Foreskin keratinocyte (primary cell): ENCODE measurements at places on chromosomes 2 and 18. TPM values are rescaled to one million over a fixed set of nuclear protein-coding genes. Genes with fewer than 3 reads are reported as not detected.

DNA sequence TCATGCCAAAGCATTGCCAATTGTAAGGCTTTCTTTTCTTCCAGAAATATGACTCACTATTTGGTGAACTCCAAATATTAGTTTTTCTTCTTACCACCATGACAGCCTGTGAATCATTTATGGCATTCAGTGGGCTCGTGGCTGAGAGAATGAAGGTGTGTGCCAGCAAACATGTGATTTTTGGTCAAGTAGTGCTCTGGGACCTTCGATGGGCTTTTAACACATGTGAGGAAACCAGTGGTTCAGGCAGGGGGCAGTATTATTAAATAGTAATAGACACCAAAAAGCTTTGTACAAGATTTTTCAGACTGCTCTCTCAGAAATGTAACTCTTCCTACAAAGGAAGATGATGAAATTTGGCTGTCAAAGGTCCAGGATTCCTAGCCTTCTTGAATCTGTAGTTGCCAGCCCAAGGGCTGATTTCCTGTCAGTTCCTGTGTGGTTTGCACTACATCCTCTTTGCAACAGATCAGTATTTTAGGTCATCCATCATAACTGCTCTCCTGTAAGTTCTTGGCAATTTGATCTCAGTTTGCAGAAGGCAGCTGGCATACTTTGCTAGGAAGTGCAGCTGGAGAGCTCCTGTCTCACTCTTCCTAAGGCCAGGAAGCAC, 64.3 kb downstream of the BABAM2 start:
- DNase-seq = peak; percentile 86

DNA sequence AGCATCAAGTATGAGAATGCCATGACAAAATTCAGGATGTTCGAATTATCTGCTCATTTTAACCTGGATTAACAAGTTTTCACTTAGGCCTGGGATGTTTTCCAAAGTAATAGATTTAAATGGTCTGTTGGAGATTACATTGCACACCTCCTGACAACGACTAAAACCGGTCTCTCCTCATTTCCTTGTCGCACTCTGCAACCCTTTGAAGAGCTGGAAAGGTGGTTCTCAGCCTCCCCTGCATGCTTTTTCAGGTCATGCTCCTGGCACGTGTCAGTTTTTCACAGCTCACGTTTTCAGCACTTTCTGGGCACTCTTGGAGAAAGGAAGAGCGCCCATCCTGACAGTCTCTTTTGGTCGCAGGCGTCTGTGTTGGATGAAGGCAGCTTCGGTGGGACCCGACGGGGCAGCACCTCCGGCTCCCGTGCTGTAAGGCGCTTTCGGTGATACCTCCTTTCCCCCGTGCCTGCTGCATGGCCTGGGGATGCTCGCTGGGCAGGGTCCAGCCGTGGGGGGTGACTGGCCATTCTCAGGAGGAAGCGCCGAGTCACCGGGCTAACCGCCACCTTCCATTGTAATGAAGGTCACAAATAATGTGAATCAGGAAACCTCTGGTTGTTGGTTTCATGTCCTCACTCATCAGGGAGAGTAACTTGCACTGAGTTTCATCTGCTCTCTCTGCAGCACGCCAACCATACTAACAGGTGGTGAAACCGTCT, 63.5 kb upstream of the RBM44 start:
- no peak for DNase-seq

DNA sequence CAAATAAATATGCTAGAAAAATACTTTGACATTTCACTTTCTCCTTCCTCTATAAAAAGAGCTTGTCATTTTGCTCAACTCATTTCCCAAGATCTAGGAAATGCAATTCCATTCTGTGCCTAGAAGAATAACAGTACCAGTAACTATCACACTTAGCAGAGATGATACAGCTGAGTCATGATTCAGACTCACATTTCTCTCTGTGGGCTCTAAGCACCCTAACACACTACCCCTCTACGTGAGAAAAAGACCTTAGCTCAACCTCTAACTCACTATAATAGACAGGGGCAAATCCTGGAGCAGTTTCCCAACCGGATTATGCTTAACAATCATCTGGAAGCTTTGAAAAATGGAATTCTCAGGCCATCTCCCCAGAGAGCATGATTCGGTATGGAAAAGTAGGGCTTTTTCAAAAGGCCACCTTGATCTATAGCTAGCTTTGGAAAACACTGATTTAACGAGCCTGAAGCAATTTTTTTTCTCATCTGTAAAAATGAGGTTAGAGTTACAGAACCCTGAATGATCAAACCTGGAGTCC, 1312.3 kb upstream of the PIK3C3 start:
- no peak for DNase-seq

GRCh38 chr2:206145665-206146064, 13.6 kb downstream of the NDUFS1 start:
- DNase-seq = no peak

DNA sequence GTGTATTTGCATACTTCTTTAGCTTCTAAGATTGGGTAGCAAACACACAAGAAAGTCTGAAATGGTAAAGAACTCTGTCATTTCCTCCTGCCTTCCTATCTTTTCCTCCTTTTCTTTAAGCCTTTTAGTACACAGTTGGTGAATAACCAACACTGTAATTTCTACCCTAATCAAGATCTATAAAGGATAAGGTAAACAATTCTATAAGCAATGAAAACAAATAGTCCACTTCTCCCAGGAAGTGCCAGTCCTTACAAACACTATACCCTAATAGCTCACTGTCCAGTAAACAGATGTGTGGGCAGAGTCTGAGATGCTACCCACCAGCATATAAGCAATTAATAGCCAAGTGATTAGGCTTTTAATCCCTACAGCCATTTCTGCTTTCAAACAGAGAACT, 81.0 kb upstream of the TFCP2L1 start:
- DNase-seq = no peak

DNA sequence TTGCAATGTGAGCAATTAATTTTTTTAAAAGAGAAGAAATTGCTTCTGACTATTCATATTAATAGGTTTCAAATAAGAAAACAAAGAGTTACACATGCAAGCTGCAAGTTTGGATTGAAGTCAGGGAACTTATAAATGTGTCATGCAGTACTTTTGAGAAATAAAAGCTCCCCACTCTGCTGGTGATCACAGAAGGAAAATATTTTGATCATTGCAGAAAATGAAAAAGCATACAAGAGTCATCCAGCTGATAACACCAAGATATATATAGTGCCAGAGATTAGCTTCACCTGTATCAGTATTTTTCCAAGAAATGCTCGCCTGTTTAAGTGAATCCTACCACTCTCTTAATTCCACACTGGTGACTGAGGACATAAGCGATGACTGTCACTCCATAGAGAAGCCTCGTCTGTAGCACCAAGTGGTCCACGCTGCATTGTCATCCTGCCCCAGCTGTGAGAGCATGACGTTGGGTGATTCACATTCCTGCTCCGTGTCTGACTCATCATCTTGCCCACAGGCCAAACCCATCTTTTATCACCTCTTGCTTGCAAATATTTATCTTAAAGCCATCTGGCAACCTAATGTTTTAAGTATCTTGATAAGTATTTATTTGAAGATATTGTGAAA, 178.0 kb downstream of the ASXL3 start:
- peak; percentile 84 for DNase-seq

- DNase-seq = no peak
Measured at GRCh38 chr18:13265911-13266217, 47.3 kb downstream of the LDLRAD4 start.

UGT1A7 gene
- total RNA-seq = 0.20 and 0.21 TPM in 2 replicates

DNA sequence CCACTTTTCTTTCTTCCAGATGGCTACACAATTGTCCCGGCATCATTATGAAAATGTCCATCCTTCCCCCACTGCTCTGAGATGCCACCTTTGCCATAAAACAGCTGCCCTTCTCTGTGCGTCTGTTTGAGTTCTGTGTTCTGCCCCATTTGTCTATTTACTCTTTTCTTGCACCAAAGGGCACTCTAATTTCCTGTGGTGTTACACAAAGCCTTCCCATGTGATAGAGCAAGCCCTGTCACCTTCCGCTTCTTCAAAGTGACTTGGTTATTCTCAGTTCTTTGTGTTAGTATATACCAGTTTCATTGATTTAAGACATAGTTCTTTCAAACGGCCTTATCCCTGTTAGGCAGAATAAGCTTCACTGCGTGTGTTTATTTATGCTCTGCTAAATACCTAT, 84.1 kb downstream of the FBXO15 start:
- DNase-seq = no peak

GRCh38 chr2:40224318-40224717, 227.6 kb downstream of the SLC8A1 start:
- no peak for DNase-seq

DNA sequence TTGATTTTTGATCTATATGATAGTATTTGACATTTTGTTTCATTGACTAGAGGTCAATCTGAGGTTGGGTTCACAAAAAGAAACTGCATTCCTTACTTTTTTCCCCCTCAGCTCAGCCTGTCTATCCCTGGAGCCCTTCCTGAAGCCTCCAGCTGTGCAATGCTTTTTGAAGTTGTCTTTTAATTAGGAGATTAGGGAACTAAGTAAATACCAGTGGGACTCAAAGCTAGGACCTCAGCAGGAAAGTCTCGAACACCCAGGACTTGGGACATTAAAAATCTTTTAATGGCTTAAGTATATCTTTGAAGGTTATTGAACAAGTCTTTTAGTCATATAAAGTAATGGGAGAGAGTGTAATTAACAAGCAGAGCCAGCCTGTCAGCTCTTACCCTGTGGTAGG, 220.2 kb downstream of the PDE11A start:
- no peak for DNase-seq

DSG1 gene
- 0.32 and 0.37 TPM in 2 replicates for total RNA-seq
